ENCODE measurements at places on chromosomes 3 and 15.

DNA sequence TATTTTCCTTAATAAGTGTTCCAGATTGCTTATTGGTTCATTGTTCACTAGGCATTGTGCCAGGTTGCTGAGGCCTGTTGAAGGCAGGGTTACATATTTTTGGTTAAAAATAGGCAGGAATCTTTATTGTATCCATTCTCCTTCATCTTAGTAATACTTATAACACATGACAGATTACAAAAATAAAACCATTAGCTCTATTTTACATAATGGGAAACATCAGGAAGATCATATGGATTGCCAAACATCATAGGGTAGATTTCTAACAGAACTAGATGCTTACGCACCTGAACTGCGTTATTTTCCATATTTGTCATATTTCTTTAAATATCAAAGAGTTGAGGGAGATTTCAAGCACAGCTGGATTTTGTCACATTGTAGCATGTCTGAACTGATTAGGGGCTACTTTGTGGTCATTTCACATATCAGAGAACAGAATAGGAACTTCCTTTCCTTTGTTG, 462.9 kb upstream of the SGO1 start:
- no peak for DNase-seq

DNA sequence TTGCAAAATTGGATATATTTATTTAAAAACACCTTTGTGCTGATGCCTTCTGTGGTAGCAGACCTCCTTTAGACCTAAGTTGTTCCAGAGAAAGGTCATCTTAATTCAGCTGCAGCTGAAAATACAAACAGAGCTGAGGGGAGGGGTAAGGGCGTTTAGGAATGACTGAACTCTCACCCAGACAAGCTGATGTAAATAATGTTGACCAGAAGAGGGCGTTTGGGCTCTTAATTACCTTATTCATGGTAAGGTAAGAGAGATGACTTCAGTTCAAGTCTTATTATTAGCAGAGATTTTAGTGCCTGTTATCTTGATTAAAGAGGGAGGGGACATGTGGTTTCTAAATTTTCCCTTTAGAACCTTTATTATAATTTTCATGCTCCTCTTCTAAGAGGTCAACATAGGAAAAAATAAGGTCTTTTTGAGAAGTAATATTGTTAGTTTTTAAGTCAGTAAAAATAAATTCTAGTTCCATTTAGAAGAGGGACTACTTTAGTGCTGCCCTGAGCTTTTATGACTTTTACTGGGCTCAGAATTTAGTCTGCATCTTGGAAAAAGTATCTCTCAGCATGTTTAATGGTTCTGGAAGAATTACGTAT, 46.3 kb downstream of the GPR171 start:
- peak; percentile 8 for DNase-seq

DNA sequence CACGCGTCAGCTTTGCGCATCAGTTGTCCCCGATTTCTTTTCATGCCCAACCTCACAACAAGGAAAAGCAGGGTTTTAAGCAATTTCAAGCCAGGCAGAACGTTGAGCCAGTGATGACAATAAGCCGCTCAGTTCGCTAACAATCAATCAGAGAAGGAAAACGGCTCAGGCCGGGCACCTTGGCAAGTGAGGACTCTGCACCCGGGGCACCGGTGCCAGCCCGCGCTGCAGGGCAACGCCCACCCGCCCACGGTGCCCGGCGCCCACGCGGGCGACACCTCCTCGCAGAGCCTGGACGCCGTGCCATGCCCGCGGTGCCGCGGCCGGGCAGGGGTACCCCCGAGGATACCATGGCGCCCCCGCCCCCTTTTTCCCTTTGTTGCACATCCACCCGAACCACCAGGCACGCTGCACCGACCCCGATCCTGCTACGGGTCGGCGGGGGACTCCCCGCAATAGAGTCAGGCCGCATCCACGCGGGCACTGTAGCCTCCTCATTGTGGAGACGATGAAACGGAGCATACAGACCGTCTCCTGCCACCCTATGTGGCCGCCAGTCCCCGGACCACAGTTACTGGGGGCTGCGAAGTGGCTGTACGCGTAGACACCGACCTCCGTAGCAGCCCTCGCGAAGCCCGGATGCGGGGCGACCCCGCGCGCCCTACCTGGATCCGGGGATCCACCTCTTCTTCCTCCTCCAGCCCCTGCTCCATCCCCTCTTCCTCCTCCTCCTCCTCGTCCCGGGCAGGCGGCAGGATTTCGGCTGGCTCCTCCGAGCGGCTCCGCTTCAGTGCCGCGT, 581 bp downstream of the SH3BP5 start:
- DNase-seq = no peak

GRCh38 chr15:101326026-101326315, 30.9 kb upstream of the SNRPA1 start:
- no peak for DNase-seq

GRCh38 chr3:4756855-4757574, 222.2 kb upstream of the BHLHE40 start:
- DNase-seq = no peak

All from NCI-H1930 (cell line).